Central memory CD8-positive, alpha-beta T cell (primary cell): ENCODE measurements at places on chromosomes 2 and 18.

- no peak for DNase-seq
Measured at GRCh38 chr2:3527886-3528785, 8.8 kb upstream of the ADI1 start.

DNA sequence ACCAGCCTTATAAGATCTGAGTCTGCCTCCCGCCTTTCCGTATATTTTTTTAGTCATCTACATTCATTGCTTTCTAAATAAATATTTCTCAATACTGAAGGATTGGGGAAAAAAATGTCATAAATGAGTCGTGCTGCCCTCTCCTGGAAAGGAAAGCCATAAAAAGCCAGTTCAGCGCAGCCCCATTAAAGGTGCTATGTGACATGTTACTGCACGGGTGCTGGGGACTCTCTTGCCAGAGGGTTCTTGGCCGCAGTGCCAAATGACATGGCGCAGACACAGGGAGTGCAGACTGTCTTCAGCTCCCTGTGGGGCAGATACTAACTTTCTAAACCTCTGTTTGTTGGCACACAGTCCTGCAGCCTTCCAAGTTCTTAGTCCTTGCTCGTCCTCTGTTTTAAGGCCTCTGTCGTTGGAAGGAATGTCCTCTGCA is 53.7 kb upstream of the MAP3K20 start:
- no peak for DNase-seq

- DNase-seq: no peak
Measured at GRCh38 chr2:31580321-31581117, at the start of gene SRD5A2. TSS of gene SRD5A2 (minus strand) at chr2:31580938. CDS start at chr2:31580900, 38 bp downstream.

DNA sequence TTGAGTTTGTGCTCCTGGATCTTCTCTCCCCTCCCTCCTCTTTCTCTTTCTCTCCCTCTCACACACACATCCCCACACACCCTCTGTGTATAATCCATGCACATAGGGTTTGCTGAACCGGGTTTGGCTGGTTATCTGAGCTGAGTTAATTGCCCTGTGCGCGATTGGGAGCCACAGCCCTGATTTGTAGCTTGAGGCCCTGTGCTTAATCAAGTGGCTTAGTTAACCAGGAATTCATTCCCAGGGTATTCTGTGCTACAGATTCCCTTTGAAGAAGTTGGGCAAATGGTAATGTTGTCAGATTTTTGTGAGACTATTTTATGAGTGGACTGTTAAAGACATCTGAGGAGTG is 6.2 kb downstream of the PARD3B start:
- DNase-seq: no peak

GRCh38 chr2:12094134-12094533 is 347.7 kb downstream of the LPIN1 start:
- DNase-seq: no peak

GRCh38 chr2:152566728-152567069 is 150.6 kb downstream of the PRPF40A start:
- DNase-seq: no peak

DNA sequence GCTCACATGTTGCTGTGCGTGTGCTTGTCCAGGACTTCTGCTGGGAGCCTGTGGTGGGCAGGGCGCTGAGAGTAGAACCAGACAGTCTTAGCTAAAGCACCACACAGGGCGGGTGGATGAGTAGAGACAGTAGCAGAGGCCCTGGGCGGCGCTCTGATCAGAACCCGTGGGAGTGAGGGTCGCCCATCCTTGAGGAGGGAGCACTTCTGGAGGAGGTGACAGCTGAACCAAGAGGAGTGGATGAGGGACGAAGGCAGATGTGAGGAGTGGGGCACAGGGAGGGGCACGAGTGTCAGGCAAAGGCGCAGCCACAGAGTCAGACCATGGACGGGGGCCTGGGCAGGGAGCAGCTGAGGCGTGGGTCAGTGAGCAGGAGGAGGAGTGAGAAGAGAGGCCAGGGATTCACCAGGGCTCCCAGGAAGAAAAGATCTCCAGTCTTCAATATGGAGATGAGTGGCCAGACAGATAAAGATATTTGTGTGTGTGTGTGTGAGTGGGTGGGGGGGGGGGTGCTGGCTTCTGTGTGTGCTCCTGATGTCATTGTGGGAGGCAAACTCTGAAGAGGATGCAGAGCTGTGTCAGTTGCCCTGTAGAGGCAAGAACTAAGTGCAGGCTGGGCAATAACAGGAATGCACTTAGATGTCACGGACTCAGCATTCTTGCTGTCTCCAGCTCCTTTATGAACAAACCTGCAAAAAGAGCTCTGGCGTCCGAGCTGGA is 79.6 kb downstream of the TPO start:
- DNase-seq: no peak

GRCh38 chr2:218371983-218372350 is 10.1 kb upstream of the SLC11A1 start:
- no peak for DNase-seq

- DNase-seq: no peak
Measured at GRCh38 chr2:161077367-161078210, 82.6 kb upstream of the TANK start.

- no peak for DNase-seq
Measured at GRCh38 chr18:54303408-54303807, 34.1 kb downstream of the POLI start.

- DNase-seq: no peak
Measured at GRCh38 chr2:239129147-239129920, 271.5 kb downstream of the HDAC4 start.

DNA sequence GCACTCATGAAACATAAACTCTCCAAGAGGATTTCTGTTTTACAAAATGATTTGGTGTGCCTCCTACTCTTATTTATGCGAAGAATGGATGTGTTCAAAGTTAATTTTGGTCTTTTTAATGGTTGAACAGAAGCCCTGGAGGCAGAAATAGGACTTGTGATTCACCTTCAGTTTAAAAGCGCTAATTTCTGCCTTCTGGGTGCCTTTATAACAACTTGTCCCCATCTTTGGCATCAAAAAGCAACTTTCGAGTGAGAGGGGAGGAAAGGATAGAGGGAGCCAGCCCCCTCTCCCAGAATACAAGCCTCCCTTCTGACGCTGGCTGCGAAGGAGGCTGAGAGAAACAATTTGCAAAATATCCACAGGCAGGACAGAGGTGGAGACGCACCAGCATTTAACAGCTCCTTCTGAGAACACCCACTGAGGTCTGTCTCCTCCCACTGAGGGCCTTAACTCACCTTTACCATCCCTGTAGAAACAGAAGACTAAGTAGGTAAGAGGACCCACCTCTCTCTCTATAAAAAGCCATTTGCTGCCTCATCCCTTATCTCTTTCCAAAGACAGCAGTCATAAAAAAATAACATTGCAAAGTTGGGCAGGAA is 24.3 kb upstream of the BCL11A start:
- DNase-seq: no peak

DNA sequence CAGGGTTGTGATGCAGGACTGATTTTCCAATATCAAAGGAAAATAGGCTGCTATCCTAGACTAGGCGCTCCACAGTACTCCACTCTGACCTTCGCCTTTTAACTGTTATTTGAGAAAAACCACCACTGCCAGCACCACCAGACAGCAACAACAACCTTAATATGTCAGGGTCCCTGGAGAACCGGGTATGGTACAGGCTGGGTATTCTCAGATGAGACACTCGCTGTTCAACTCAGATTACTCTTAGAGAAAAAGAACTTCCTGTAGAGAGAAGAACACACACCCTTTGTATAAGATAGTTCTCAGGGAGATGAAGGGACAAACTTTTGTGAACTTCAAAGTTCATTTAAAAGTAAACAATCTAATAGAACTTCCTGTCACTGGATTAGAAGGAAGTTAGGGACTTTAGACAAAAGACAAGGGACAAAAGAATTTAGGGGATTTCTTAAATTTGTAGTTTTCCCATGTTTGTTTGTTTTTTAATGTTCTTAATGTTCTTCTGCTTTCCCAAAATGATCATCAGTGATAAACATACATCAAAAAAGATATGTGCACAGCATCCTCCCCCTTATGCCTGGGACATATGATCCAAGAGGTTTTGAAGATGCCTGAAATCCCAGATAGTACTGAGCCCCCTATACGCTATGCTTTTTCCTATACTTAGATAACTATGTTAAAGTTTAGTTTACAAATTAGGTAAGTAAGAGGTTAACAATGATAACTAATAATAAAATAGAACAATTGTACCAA is 41.3 kb upstream of the PPP1R1C start:
- no peak for DNase-seq

DNA sequence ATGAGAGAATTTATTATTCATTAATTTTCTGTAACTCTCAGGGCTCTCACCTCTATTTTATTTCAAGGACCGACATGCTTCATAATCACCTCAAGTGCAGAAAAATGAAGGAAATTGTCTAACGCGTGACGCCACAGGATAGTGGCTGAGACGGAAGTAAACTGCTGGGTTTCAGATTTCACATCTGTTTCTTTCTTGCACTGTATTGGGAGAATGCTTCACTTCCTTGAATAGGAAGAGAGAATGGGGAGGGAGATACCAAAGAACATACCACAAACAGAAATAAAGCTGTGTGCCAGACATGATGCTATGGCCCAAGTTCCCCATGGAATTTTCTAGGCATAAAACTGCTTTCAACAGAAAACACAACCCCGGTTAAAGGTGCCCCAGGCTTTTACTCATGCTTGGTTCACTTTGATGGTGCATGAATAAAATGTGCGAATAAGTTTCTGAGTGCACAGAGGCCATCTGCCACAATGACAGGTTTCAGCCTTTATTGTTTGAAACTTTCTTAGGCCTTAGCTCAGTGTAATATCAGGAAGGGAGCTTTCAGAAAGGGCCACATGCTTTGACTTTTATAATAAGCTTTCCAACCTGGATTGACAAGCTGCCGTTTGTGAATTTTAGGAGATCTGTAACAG is 1116.4 kb downstream of the SOCS6 start:
- no peak for DNase-seq

DNA sequence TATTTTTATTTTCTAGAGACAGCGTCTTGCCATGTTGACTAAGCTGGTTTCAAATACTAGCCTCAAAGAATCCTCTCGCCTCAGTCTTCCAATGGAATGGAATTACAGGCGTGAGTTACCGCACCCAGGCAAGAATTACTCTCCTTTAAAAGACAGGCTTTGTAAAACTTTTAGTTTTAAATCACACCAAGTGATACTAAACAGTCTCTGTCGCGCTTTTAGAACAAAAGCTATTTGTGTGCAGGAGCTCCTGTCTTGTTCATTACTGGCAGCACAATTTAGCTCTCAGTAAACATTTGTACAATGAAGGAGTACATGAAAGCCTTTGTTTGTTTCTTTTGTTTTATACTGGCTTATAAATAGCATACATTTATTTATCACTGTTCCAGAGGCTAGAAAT is 1719.2 kb upstream of the PIK3C3 start:
- no peak for DNase-seq

- no peak for DNase-seq
Measured at GRCh38 chr2:20523073-20523798, 76.4 kb downstream of the RHOB start.

DNA sequence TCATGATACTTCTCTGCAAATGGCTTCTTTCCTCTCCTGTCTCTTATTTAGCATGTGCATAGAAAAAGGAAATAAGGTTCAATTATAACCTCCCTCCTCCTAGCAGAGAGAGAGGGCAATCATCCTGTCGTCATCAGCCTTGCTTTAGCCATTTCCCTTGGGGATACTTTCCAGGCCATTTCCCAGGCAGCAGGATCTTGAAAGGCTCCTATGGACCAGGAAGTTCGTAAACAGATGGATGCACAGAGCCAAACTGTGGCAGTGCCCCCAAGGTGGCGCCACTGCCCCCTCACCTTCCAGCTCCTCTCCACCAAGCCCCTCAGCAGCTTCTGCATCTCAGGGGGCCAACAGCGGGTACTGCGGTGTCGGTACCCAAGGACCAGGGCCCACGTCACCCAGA is 157.4 kb downstream of the DTNA start:
- no peak for DNase-seq

DNA sequence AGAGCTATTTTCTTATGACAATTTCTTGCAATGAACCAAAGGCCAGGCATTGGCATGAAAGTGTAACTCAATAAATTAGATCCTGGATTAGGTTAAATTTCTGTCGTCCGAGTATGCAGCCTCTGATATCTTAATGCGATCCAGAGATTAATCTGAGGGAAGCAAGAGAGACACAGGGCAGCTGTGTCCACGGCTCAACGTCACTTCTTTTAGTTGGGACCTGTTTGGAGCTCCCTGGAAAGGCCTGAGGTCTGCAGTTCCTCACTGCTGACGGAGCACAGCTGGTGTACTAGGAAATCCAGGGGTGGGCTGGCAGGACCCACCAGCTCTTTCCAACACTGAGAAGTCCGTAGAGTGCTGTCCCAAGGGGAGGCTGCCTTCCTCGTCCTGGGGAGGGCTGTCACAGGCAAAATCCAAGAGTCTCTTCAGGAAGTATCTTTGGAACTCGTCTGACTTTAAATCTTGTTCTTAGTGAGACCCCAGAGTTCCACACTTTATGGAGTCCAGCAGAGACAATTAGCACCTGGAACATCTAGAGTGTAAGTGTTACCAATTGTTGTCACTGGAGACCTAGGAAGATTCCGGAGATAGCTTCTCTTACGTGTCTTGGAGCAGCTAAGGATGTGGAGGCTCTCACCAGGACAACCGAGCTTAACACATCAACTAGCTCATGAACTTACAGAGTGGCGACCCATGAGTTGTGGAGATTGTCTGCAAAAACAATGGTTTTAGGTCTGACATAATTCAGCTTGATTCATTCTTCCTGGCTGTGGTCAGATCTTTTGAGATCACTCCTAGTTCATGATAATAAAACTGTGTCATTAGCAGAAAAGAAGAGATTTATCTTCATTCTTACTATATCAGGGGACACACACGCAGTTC is 173.7 kb downstream of the ACKR3 start:
- DNase-seq: no peak

DNA sequence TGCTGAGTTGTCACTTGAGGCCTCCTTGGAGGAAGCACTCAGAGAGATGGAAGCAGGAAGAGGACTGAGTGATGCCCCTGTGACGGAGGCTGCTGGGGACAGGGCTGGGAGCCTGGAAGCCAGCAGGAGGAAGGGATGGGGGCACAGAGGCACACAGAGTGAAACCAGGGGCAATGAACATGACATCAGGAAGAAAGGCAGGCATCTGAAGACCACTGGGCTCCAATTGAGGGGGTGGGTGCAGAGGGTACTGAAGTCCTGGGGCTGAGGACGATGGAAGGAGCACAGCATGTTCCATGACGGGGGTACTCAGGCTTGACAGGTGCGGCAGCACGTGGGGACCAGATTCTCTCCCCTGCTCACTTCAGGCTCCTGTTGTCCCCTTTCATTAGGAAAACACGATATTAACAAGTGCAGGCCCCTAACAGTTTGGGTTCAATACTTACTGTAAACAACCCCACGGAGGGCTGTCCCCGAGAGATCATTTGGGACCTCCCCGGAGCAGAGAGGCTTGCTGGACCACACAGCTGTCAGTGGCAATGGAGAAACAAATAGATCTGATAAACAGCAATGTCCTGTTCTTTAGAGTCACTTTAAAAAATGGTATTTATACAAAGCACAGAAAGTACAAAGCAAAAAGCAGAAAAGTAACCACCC is 8.7 kb downstream of the INPP5D start:
- no peak for DNase-seq

DNA sequence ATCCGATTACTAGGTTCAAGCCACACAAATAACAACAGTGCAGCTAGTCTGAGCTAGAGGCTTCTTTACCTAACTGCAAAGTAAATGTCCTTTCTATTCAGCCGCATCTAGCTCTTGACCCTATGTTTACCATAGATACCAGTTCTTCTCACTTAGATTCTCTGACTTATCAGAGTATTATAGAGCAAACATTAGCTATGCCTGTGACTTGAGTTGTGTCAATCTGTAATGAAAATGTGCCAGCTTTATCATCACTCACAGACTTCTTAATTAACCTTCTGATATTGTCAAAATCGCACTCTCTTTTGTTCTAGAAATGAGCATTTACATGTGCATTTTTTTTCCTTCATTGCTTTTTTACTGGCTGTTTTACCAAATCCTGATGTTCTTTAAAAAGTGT is 79.9 kb downstream of the BCL11A start:
- DNase-seq: no peak
